NCI-H526 treated with DMSO at 0.1 percent for 48 hours (cell line): ENCODE measurements at places on chromosomes 2 and 18.

DNA sequence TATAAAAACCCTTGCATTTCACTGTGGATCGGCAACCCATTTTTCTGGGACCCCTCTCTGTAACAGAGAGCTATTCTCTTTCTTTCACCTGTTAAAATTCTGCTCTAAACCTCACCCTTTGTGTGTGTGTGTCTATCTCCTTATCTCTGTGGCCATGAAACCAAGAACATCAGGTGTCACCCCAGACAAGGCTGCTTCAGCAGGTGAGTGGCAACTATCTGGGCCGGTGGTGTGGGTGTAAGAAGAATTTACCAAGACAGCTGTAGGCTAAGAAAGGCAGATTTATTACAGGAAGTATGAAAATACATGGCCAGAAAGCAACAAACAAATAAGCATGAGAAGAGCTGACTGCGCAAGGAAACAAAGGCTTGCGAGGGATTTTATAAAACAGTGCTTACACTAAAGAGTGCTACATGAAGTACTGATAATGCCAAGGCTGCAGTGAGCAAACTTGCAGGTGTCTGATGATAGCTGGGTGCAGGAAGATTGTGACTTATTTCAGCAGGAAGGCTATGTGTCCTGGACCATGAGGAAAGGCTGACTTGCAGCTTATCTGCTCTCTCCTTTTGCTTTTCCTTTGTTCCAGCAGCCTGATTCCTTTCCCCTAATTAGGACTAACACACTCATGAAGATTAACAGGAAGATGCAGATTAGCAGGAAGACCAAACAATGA, 421.1 kb downstream of the PTH2R start:
- no peak for DNase-seq

- DNase-seq: no peak
These were observed 122.6 kb upstream of the SPRED2 start for GRCh38 chr2:65554765-65555591.

GRCh38 chr2:140808820-140809219, 1322.0 kb downstream of the LRP1B start:
- no peak for DNase-seq

DNA sequence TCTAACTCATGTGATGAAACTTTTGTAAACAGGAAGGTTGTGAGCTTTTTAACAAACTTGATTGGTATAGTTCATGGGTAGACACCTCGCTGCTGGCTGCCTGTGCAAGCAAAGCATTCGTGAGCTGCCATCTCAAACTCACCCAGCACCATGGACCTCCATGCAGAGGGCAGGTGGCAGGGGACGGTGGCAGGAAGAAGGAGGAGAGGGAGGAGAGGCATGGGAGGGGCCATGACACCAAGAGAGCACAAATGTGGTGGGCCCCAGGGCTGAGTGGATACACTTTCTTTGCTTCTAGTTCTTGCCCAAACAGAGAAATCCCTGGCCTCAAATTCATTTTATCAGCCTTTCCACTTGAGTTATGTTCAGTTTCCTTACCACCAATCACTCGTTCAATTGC, 29.1 kb downstream of the AFG3L2 start:
- DNase-seq: no peak

DNA sequence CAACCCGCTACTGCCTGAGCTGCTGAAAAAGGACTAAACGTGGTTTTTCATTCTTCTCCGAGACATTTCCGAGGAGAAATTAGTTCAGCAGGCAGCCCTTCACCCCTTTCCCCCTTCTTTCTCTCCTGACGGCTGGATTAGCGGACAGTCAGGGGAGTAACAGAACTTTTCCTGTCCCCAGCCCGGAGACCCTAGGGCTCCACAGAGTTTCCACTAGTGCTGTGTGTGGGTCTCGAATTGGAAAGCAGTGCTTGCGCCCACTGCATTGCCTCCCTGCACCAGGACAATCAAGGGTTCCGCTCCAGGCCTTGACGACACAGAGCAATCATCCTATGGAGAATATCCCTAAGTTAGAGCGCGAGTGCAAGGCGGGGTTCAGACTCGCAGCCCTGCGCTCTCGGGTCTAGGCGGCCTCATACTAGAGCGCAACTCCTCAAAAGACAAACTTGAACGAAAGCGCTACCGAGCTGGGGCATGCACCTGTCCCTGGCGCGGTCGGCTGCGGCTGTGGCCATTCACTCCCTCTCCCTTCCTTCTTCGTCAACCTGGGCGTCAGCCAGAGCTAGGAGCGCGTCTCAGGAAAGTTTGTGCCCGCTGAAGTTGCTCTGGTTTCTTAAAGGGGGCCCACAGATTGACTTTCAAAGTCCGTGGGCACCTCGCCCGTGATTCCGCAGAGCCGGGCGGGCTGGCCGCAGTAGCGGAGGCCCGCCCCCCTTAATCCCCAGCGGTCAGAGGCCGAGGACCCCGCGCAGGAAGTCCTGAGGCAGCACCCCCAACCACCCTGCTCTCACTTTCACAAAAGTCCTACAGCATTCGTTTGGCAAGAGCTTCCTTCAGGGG, 801 bp downstream of the OSR1 start:
- no peak for DNase-seq

- DNase-seq: no peak
These were observed 235.3 kb upstream of the PXDN start for GRCh38 chr2:1979569-1979968.

GRCh38 chr18:9188359-9189231, 52.0 kb downstream of the ANKRD12 start:
- DNase-seq: no peak
